ENCODE measurements at places on chromosomes 2 and 18. TPM values are rescaled to one million over a fixed set of nuclear protein-coding genes. Genes with fewer than 3 reads are reported as not detected.

Gene C1GALT1C1L
- 1.2 TPM for total RNA-seq

Gene ALPG
- not detected for total RNA-seq

Gene CLIP4
- total RNA-seq = 33.6 TPM

Gene TIA1
- 45.1 TPM for total RNA-seq

Gene MOCOS
- 0.33 TPM for total RNA-seq

Gene SRD5A2
- total RNA-seq = not detected

Gene DOK6
- 0.96 TPM for total RNA-seq

Gene PCARE
- 0.74 TPM for total RNA-seq

Gene DPP10
- 0.16 TPM for total RNA-seq

Gene GCG
- total RNA-seq = not detected

Gene ZC3H15
- total RNA-seq = 30.5 TPM

Gene SERPINB11
- total RNA-seq = not detected

Gene FOSL2
- 50.2 TPM for total RNA-seq

Gene LYPD6
- 0.08 TPM for total RNA-seq

Gene ITGB6
- 0.99 TPM for total RNA-seq

Gene CYP26B1
- total RNA-seq = 1.5 TPM

Gene WDSUB1
- 11.4 TPM for total RNA-seq
